EH (cell line): ENCODE measurements at places on chromosomes 12 and 14.

GRCh38 chr14:93054006-93054405 lies 61.7 kb downstream of the ITPK1 start:
- no peak for DNase-seq

GRCh38 chr14:81801921-81802320 lies 268.3 kb upstream of the SEL1L start:
- DNase-seq, result no peak

DNA sequence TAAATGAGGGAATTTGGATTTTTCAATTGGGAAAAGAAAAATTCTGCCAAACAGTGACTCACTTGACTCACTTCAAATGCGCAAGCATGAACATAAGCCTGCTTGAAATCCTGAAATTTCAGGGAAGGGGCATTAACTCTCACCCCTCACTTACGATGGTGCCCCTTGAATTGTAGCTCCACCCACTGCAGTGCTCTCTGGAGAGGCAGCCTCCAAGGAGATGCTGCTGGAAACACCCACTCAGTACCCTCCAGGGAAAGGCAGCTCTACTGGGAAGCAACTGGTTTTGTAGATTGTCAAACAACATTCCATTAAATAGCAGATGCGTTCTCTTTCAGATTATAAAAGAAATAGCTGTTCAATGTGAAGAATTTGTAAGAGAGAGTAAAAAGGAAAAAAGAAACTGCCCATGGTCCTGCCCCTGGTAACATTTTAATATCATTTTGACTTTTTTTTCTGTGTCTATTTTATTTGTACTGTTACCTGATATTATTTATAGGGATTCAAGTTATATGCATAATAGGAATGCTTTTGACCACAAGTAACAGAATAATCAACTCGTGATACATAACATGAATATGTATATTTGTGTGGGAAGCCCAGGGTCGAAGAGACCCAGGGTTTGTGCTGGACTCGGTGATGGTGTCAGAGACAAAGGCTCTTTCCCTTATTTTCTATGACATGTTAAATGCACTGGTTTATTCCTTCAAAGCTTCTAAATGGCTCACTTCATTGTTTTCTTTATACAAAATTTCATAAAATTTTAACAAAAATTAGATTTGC lies 31.1 kb upstream of the TMEM132C start:
- no peak for DNase-seq

DNA sequence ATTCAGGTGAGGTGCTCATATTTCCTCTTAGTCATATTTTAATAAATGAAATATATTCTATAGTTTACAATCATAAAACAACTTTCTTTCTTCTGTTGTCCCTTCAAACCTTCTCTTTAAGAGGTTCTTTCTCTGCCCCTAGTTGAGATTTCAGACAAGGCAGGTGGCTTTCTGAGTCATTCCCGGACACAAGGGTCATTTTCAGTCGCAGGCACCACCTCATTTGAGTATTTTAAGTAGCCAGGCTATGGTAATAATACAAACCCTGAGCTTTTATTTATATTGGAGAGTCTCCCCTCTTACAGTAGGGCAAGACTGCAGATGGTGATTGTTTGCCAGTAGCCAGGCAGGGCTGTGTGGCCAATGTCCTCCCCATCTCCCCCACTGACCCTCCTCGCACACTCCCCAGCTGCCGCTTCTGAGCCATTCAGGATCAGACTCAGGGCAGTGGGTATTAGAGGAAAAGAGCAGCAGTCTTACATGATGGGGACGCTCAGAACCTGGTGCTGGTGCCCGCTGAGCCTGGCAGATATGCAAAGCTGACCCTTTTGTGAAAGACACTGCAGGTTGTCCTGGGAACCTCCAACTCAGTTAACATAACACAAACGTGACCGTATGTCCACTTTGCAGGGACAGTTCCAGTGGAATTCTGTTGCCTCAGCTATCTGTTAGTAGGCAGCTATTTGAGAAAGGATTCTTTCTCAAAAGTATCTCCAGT lies 101.1 kb upstream of the BCL2L14 start:
- no peak for DNase-seq

DNA sequence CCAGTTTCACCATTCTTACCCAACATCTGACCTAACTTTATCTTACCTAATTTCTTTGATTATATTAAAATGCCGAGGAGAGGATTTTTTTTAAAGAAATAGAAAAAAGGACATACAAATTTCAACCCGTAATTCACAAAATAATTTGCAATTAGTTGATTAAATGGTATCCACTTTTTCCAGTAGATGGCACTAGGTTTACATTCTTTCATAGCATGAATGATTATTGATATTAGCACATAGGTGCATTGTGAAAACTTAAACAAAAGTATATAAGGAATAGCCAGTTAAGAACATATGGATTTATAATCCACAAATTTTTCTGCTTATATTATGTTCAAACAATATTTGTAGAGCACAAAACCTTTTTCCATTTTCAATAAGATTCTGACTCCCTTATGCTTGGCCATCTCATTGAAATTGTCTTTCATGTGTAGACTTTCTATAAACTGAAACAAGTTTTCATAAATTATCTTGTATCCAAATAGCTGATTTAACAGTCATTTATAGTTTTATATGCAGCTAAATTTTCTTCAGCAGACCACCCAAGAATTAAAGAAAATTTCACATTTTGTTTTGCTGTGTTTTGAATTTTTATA lies 35.3 kb downstream of the MSRB3 start:
- peak; percentile 29 for DNase-seq

- peak; percentile 86 for DNase-seq
Measured at GRCh38 chr14:57209561-57209960, 59.1 kb downstream of the EXOC5 start.

DNA sequence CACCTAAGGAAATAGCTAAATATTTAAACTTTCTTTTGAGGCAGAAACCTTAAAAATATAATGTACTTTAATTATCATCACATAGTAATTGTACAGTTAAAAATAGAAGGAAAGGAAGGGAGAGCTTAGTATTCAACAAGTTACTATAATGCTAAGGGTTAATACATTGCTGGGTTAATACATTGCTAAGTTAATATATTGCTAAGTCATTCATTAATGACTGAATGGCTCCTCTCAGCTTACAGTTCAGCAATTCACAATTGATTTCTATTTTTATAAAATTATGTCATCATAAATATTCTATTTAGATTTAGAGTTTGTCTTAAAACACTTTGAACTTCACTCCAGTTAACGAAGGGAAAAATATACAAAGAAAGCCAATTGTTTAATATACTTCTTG lies 207.9 kb downstream of the BMP4 start:
- no peak for DNase-seq

GRCh38 chr12:29396774-29397173 lies 15.8 kb upstream of the ERGIC2 start:
- peak; percentile 20 for DNase-seq

GRCh38 chr14:92495027-92495426 lies 18.6 kb upstream of the RIN3 start:
- peak; percentile 60 for DNase-seq

- no peak for DNase-seq
Measured at GRCh38 chr14:73325063-73325462, 87.8 kb downstream of the PAPLN start.

DNA sequence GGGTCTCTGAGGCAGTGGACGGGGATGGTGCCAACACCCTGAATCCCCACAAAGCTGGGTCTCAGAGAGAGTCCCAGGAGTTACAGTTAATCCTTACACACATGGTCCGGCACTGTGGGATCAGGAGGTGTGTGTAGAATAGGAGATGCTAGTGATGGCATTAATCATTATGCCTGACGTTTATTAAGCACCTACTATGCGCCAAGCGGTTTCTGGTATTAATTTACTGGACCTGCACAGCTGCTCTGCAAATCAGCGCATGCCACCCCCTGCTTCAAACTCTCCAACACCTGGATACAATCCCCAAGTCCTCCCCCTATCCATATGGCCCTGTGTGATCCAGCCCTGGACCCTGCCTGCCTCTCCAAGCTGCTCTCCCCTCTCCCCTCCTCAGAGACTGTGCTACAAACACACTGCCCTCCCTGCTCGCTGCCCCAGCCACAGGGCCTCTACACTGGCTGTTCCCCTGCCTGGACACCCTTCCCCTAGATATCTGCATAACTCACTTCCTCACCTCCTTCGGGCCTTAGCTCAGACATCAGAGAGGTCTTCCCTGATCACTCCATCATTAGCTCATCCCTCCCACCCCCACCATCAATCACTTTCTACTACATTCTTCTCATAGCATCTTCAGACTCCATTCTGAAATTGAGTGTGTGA lies 86.0 kb downstream of the RFLNA start:
- DNase-seq, result peak; percentile 36

DNA sequence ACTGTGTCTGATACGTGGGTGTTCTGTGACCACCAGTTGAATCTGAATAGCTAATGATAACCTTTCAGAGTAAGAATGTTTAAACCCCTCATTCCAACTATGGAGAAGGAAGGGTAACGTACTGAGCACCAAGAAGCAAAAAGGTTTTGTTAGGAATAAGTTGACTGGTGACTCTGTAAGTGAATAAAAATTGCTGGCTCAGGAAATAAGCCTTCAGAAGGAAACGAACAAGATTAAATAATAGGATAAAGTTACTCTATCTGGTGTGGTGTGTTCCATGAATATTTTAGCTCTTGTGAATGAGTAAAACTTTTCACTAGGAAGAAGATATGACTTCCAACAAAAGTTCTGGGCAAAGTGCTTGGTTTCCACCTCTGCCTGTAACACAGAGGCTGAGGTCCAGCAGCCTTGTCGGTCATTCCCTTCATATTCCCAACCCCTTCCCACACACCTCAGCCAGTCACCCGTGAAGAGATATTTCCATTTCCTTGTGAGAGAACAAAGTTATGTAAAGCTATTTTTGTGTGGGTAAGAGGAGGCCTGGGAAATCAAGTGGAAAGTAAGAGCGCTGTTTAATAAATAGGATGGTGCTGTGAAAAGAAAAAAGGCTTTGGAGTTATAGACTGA lies 47.1 kb downstream of the ARF6 start:
- no peak for DNase-seq

GRCh38 chr14:25570483-25570882 lies 520.5 kb upstream of the STXBP6 start:
- DNase-seq, result no peak

- no peak for DNase-seq
Measured at GRCh38 chr12:20372326-20373096, 4.2 kb downstream of the PDE3A start.

GRCh38 chr14:94559638-94560290 lies 1.5 kb upstream of the SERPINA4 start:
- peak; percentile 11 for DNase-seq

DNA sequence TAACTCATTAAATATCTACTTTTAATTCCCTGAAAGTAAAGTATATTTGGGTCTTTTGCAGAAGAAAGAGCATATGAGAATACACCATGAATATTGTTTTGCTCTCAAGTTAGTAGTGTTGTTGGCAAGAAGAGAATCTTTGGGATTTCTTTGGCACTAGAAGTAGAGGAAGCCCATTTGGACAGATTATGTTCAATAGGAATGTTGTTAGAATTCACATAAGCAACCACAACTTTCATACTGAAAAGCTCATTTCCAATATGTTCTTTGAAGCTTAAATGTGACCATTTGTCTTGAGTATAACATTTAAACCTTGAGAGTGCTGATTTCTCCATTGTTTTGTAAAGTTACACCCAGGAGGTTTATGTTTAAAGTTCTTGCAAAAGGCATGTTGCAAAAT lies 37.6 kb downstream of the PLEKHG7 start:
- no peak for DNase-seq

GRCh38 chr14:66037361-66037760 lies 448.8 kb upstream of the CCDC196 start:
- DNase-seq, result no peak

DNA sequence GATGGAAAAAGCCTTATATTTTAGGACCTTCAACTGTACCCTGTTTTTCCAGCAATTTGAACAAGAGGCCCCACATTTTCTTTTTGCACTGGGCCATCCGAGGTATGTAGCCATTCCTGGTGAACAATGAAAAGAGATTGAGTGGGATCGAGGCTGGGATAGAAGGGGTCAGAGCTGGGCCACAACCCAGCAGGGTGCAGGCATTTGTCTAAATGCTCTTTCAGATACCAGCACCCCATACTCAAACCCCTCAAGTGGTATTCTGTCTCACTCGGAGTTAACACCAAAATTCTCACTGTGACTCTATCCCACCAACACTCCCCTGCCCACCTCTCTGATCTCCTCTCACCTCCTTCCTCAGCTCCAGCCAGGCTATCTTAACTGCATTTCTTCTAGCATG lies 26.8 kb downstream of the DUSP6 start:
- DNase-seq, result no peak

GRCh38 chr12:7571257-7571656 lies 67.7 kb upstream of the CD163 start:
- DNase-seq, result no peak

GRCh38 chr12:50732591-50732990 lies 31.3 kb upstream of the ATF1 start:
- peak; percentile 91 for DNase-seq

DNA sequence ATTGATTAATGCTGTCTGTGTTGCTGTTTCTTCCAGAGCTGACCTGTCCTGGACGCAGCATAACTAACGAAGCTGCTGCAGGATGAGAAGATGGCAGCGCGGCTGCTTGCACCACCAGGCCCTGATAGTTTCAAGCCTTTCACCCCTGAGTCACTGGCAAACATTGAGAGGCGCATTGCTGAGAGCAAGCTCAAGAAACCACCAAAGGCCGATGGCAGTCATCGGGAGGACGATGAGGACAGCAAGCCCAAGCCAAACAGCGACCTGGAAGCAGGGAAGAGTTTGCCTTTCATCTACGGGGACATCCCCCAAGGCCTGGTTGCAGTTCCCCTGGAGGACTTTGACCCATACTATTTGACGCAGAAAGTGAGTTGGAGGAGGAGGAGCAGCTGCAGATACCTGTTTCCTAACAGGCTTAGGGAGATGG lies 71.7 kb downstream of the SCN8A start:
- DNase-seq, result no peak

GRCh38 chr14:24993631-24994030 lies 56.3 kb downstream of the STXBP6 start:
- DNase-seq, result no peak

- no peak for DNase-seq
Measured at GRCh38 chr14:64507376-64508156, 3.0 kb downstream of the ZBTB1 start.

- DNase-seq, result no peak
Measured at GRCh38 chr12:94745562-94745961, 95.2 kb upstream of the TMCC3 start.

- DNase-seq, result peak; percentile 54
Measured at GRCh38 chr12:10771132-10771733, 31.2 kb downstream of the TAS2R7 start.

DNA sequence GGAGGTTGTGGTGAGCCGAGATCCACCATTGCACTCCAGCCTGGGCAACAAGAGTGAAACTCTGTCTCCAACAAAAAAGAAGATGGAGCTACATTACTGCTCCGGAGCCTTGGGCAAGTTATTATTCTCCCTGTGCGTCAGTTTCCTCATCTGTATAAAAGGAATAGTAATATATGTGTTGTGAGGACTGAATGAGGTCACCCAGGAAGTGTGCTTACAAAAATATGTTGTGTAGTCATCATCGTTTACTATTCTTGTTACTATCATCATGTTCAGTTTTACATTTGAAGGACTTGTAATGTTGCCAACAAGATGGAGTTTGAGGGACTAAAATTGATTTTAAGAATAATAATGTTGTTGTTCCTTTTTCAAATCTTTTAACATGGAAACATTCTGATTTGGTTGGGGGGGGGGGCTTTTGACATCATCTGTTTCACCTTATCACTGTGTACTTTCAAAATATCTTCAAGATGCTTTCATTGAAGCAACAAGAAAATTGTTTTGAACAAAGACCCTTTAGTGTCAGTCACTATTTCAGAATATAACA lies 156.8 kb downstream of the PDE3A start:
- peak; percentile 52 for DNase-seq

- no peak for DNase-seq
Measured at GRCh38 chr14:34678306-34678705, 36.1 kb downstream of the CFL2 start.

GRCh38 chr14:77709412-77709811 lies 1.5 kb downstream of the SLIRP start:
- no peak for DNase-seq
